Psoas muscle (tissue), 8 donors: ENCODE measurements at places on chromosomes 3 and 15. TPM values are rescaled to one million over a fixed set of nuclear protein-coding genes. Genes with fewer than 3 reads are reported as not detected.

Gene LXN
- polyA plus RNA-seq: 1.6 TPM

Gene GPR160
- 0.52 TPM for polyA plus RNA-seq

Gene C3orf80
- polyA plus RNA-seq: 0.04 TPM

Gene AHSG
- not detected for polyA plus RNA-seq

Gene PRSS50
- 0.01 TPM for polyA plus RNA-seq

Gene CPB1
- 1.3 TPM for polyA plus RNA-seq

Gene UBAP1L
- polyA plus RNA-seq: 0.90 TPM

Gene AMOTL2
- 5.1 TPM for polyA plus RNA-seq

Gene CRABP1
- 0.05 TPM for polyA plus RNA-seq

Gene C3orf85
- not detected for polyA plus RNA-seq

Gene UQCC5
- polyA plus RNA-seq: 34.4 TPM
